Thoracic aorta (tissue), 2 donors: ENCODE measurements at places on chromosomes 11 and 22. TPM values are rescaled to one million over a fixed set of nuclear protein-coding genes. Genes with fewer than 3 reads are reported as not detected.

The PLAAT3 gene
- total RNA-seq: 48.7 TPM

The MPEG1 gene
- total RNA-seq: 29.8 TPM

The KCNK7 gene
- total RNA-seq: 0.95 TPM

The UPB1 gene
- total RNA-seq: 1.5 TPM

The KCNK4 gene
- not detected for total RNA-seq

The FXYD6 gene
- 17.5 TPM for total RNA-seq

The TYR gene
- not detected for total RNA-seq

The PNPLA5 gene
- not detected for total RNA-seq

The APOL6 gene
- 26.5 TPM for total RNA-seq

The DUSP18 gene
- total RNA-seq: 4.1 TPM

The PDXP gene
- total RNA-seq: 6.3 TPM

The RCOR2 gene
- 3.8 TPM for total RNA-seq

The KRTAP5-11 gene
- total RNA-seq: not detected

The ALDH3B1 gene
- total RNA-seq: 24.2 TPM

The OR6T1 gene
- total RNA-seq: not detected

The MYO18B gene
- 45.6 TPM for total RNA-seq

The ANO3 gene
- total RNA-seq: 0.71 TPM

The GPHA2 gene
- total RNA-seq: not detected

The CASP5 gene
- 4.0 TPM for total RNA-seq

The MUC15 gene
- 0.54 TPM for total RNA-seq

The CHEK1 gene
- total RNA-seq: 3.5 TPM

The GNAZ gene
- total RNA-seq: 3.9 TPM

The TSSK2 gene
- not detected for total RNA-seq

The CAPN5 gene
- total RNA-seq: 9.5 TPM

The GGT1 gene
- total RNA-seq: 3.7 TPM

The APOA4 gene
- 0.99 TPM for total RNA-seq

The TRIM77 gene
- total RNA-seq: not detected

The TMEM45B gene
- total RNA-seq: not detected

The ADAMTS8 gene
- 5.3 TPM for total RNA-seq

The ZNF214 gene
- total RNA-seq: 0.68 TPM

The SYT12 gene
- 16.9 TPM for total RNA-seq

The CCDC87 gene
- not detected for total RNA-seq

The OR5B21 gene
- total RNA-seq: not detected

The PCNX3 gene
- 37.5 TPM for total RNA-seq

The CDHR5 gene
- total RNA-seq: not detected

The HSPB2 gene
- total RNA-seq: 3.1 TPM

The HTR3B gene
- total RNA-seq: not detected

The VPS26B gene
- 37.8 TPM for total RNA-seq

The MPPED1 gene
- not detected for total RNA-seq

The ARHGAP8 gene
- 4.0 TPM for total RNA-seq

The CHADL gene
- total RNA-seq: 4.9 TPM

The OR4C46 gene
- not detected for total RNA-seq

The NRXN2 gene
- 40.3 TPM for total RNA-seq

The GPR83 gene
- 0.27 TPM for total RNA-seq

The PRR33 gene
- 0.41 TPM for total RNA-seq

The CASP1 gene
- 9.1 TPM for total RNA-seq

The RFPL2 gene
- not detected for total RNA-seq

The ZNF215 gene
- 1.5 TPM for total RNA-seq

The FGF4 gene
- not detected for total RNA-seq

The BDNF gene
- 4.7 TPM for total RNA-seq

The FOLR1 gene
- not detected for total RNA-seq

The SGSM1 gene
- 6.8 TPM for total RNA-seq

The SLC29A2 gene
- 2.5 TPM for total RNA-seq

The CCDC157 gene
- 0.27 TPM for total RNA-seq
